SHP77 treated with DMSO at 0.1 percent for 48 hours (cell line): ENCODE measurements at places on chromosomes 7 and 10.

- no peak for DNase-seq
Measured at GRCh38 chr10:111076191-111076681, 593 bp upstream of the ADRA2A start.

DNA sequence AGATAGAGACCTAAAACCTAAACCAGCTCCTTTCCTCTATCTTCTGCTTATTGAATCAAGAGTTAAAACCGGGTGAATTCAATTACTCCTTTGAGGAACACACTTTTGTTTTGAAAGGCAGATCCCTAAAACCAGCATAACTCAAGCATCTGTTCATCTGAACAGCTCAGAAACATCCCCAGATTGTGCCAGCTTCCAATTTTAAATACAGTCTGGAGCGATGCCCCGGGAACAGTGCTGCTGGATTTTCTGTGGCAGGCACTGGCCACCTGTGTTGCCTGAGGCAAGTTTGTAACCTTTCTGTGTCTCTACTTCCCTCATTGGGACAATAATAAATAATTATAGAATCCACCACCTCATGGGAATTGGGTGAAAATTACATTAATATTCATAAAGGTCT lies 281.4 kb upstream of the NFE2L3 start:
- no peak for DNase-seq

GRCh38 chr7:83956104-83956503 lies 238.5 kb downstream of the SEMA3A start:
- no peak for DNase-seq

GRCh38 chr10:9193120-9193519 lies 1138.6 kb downstream of the GATA3 start:
- DNase-seq, result no peak

DNA sequence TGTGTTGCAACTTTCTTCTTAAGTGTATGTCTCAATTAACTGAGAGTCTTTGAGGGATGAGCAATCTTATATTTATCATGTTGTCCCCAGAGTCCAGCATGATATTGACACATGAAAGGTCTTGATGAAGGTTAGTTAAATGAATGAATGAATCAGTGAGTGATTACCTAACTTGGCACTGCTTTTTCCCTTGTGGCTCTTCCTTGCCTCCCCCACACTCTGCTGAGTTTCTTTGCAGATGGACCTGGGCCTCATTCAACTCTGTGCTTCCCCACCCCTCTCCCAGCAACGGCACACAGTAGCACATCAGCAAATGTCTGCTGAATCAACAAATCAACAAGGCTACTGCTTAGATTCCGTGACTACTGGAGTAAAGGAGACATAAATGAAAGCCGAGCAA lies 235.1 kb upstream of the CXCL12 start:
- no peak for DNase-seq

DNA sequence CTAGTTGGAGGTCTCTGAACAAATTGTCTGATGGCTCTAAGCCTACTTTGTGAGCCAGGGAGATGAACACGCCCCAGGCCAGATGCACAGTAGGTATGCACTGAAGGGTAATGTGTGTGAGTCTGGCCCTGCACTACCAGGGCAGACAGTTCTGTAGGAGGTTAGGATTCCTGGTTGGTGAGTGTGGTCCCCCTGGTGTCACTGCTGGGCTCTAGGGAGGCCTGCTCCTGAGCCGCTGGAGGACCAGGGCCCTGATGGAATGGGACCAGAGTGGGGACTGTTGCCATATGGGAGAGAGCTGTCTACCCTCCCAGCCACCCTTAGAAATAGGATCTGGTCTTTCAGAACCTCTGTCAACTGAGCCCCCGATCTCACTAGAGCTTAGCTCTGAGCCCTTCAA lies 42.0 kb downstream of the CDH23 start:
- no peak for DNase-seq

- DNase-seq, result no peak
Measured at GRCh38 chr7:24054236-24054635, 229.8 kb upstream of the NPY start.

DNA sequence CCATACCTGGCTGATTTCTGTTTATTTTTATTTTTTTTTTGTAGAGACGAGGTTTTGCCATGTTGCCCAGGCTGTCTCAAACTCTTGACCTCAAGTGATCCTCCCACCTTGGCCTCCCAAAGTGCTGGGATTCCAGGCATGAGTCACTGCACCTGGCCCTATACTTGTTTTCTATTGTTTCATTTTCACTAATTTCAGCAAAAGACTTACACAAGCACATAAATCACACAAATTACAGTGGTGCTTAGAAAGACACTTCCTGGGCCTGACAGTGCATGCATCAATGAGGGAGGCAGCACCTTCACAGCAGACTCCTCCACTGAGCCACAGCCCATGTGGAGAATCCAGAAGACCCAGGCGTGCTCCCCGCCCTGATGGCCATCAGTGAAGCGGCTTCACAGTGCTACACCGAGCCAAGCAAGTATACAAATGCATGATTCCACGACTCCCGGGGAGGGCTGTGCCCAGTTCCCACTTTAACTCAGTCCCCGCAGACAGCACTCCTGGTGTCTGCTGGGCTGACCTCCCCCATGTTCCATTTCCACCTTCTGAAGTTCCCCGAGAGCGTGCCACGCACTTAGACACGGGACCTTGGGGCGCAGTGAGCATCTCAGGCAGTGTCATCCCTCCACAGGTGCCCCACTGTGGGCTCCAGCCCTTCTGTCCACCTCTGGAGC lies 20.6 kb downstream of the PITRM1 start:
- DNase-seq, result no peak

- no peak for DNase-seq
Measured at GRCh38 chr10:420154-421121, 269.0 kb downstream of the DIP2C start.

DNA sequence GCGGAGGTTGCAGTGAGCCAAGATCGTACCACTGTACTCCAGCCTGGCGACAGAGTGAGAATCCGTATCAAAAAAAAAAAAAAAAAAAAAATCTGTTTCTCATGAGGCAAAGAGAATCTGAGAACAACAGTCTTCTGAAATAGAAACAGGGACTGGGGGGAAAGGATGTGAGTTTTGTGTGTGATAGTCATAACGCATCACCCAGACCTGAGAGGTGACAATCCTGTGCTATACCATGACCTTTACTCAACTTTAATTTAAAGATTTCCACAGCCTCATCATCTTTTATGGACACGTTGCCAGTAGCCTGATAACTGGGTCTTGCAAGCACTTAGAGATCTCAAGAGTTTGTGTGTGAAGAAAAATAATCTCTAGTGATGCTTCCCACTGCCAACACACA lies 2.3 kb downstream of the ATXN7L1 start:
- no peak for DNase-seq
